ENCODE measurements at places on chromosomes 1 and 21. TPM values are rescaled to one million over a fixed set of nuclear protein-coding genes. Genes with fewer than 3 reads are reported as not detected.
A peak's percentile ranks its signal among the peaks of the same experiment; 100 is the strongest.

GRCh38 chr1:208207388-208208131, 36.6 kb downstream of the PLXNA2 start:
- H3K27me3 ChIP-seq: peaks cover 8% of the 10 kb centered on the region
- no peak overlapping the region for H3K27ac ChIP-seq
- no peaks in the 10 kb centered on the region for H3K4me1 ChIP-seq
- DNase-seq: no peak

DNA sequence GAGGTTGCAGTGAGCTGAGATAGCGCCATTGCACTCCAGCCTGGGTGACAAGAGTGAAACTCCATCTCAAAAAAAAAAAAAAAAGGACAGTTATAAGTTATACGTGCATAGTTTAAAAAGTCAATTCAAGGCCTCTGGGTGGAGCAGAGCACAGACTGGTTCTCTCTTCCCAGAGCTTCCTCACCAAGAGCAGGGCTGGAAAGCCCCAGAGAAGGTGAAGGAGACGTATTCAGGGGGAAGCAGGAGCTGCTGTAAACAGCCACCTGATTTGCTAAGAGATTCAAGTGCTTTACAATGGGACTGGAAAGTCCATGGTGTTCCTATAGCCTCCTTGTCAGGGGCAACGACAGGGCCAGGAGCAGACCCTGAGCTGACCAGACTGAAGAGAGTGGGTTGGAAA, 85.0 kb upstream of the LYST start:
- no peak overlapping the region for H3K4me3 ChIP-seq
- no peaks in the 10 kb centered on the region for H3K36me3 ChIP-seq

GRCh38 chr1:115112496-115113375, 23.4 kb upstream of the TSPAN2 start:
- H3K27ac ChIP-seq: no peak overlapping the region
- peaks cover 2% of the 10 kb centered on the region for H3K27me3 ChIP-seq
- H3K4me1 ChIP-seq: peaks cover 4% of the 10 kb centered on the region
- no peak overlapping the region for H3K4me3 ChIP-seq

GRCh38 chr1:95169548-95169947, 52.4 kb downstream of the TLCD4 start:
- H3K4me1 ChIP-seq: no peaks in the 10 kb centered on the region
- no peak overlapping the region for H3K27ac ChIP-seq
- no peaks in the 10 kb centered on the region for H3K36me3 ChIP-seq
- no peak for DNase-seq
- no peak overlapping the region for H3K4me3 ChIP-seq

DNA sequence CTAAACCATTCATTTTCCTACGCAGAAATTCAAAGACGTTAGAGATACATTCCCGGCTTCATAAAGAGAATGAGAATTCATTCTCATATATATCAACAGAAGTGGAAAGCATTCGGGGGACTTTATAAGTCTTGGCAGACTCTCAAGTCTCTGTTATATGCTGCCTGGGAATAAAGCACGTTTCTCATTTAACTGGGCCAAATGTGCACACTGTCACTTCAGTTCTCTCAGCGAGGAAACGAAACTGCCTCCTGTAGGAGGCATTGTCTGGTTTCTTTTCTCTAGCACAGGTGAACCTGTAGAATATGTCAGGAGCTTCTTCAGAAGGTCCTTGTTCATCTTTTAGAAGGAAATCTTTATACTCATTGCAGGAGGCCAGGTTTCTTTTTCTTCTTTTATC, 367.6 kb downstream of the PTBP2 start:
- H3K27ac ChIP-seq: no peak overlapping the region
- H3K36me3 ChIP-seq: no peaks in the 10 kb centered on the region
- no peaks in the 10 kb centered on the region for H3K27me3 ChIP-seq
- no peak for DNase-seq

DNA sequence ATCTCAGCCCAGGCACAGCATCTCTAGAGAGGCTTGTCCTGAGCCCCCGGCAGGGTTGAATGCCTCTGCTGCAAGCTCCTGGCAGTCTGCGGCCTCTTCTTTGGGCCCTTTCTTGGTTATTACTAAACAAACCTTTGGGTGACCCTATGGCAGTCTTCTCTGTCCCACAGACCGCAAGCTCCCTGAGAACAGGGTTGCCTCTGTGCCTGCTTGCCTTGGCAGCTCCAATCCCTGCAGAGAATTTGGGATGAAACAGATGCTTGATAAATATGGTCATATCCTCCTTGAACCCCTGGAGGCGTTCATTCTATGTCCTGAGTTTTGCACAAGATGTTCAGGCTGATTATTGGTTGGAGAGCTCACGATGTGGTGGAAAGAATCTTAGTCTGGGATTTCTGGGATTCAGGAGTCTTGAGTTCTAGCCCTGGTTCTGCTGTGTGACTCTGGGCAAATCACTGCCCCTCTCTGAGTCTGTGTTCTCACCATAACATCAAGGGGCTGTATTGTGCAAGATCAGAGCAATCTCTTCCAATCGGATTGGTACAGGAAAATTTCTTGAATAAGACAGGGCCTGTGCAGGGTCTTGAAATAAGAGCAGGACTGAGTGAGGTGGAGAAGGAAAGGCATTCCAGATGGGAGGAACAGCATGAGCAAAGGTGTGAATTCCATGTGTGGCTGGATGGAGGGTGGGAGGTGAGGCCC, 49.6 kb downstream of the EDN2 start:
- DNase-seq: no peak
- no peaks in the 10 kb centered on the region for H3K4me1 ChIP-seq
- H3K4me3 ChIP-seq: no peak overlapping the region

- no peak overlapping the region for H3K4me3 ChIP-seq
- peaks cover 41% of the 10 kb centered on the region for H3K27me3 ChIP-seq
- H3K4me1 ChIP-seq: peaks cover 28% of the 10 kb centered on the region
- no peak for DNase-seq
- H3K27ac ChIP-seq: no peak overlapping the region
- no peaks in the 10 kb centered on the region for H3K36me3 ChIP-seq
Measured at GRCh38 chr1:112712191-112712590, 2.9 kb downstream of the PPM1J start.

DNA sequence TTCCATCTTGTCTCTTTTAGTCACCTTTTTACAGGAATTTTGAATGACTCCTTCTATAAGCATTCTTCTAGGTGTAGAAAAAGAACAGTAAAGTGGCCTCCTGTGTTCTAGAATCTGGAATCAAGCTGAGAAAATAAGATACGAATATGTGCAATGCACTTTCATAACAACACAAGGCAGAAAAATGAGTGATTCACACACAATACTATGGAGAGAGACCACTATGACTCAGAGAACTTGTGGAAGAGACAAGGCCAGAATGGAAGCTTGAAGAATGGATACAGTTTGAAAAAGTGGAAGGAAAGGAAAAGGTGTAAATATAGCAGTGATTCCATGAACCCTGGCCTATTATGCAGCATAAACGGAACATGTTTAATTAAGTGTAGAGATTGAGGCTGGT, 57.1 kb upstream of the SAMSN1 start:
- no peak for DNase-seq
- H3K27me3 ChIP-seq: no peaks in the 10 kb centered on the region
- peaks cover 14% of the 10 kb centered on the region for H3K36me3 ChIP-seq
- peak overlapping the region; percentile 34 for H3K4me3 ChIP-seq

DNA sequence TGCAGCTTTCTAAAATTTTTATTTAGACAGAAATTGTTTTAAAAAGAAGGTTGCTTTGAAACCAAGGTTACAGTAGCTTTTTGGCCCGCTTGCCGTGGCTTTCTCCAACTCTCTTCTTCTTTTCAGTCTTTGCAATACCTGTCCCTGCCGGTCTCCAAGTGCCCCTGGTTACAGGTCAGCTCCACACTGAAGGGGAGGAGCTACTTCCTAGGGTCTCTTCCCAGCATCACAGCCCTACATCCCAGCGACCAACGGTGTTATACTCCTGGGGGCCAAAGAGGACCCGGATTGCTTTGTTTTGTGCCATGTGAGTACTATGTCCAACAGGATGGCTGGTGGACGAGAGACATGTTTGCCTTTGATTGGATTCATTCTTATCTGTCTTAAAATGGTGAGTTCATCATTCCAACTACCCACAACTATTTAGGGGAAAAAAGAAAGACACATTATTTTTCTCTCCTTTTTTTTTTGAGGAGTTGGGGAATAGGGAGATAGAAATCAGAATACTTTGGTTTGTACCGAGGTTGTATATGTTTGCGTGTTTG, at the start of gene FNDC7:
Gene FNDC7 (plus strand): TSS at position 303 of the 545 bp plus-strand sequence. CDS start 26 bp downstream, at position 329.
- H3K27ac ChIP-seq: no peak within 1 kb of the TSS
- no peak for DNase-seq
- peaks cover 23% of the 10 kb centered on the region for H3K27me3 ChIP-seq
- no peak within 1 kb of the TSS for H3K4me3 ChIP-seq
- H3K36me3 ChIP-seq: no peaks in the 10 kb centered on the region

GRCh38 chr1:34057347-34058130, 107.5 kb downstream of the CSMD2 start:
- no peaks in the 10 kb centered on the region for H3K36me3 ChIP-seq
- no peaks in the 10 kb centered on the region for H3K27me3 ChIP-seq
- H3K4me3 ChIP-seq: no peak overlapping the region
- no peak overlapping the region for H3K27ac ChIP-seq

GRCh38 chr1:56436912-56437417, 142.4 kb downstream of the PLPP3 start:
- no peaks in the 10 kb centered on the region for H3K27me3 ChIP-seq
- H3K4me1 ChIP-seq: no peaks in the 10 kb centered on the region
- DNase-seq: no peak
- no peak overlapping the region for H3K27ac ChIP-seq
- H3K36me3 ChIP-seq: no peaks in the 10 kb centered on the region
- H3K4me3 ChIP-seq: no peak overlapping the region

- no peaks in the 10 kb centered on the region for H3K4me1 ChIP-seq
- H3K36me3 ChIP-seq: no peaks in the 10 kb centered on the region
- peaks cover 2% of the 10 kb centered on the region for H3K27me3 ChIP-seq
Measured at GRCh38 chr21:25625036-25625435, 14.0 kb upstream of the JAM2 start.

MYOM3 gene
- total RNA-seq: not detected

AADACL4 gene
- not detected for total RNA-seq

DNA sequence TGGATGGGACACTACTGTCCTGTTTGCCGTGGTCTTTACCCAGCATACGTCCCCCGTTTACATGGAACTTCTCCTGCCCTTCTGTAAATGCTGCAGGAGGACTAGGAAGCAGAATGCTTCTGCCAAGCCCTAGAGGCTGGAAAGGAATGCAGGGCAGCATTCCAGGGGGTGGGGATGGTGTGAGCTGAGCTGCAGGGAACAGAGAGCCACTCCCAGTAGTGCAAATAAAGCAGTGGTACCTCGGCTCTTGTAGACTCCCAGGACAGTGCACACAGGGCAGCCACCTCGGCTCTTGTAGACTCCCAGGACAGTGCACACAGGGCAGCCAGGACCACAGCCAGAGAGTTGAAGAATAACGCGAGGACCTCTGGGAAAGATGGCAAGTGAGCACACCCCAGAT, 35.4 kb downstream of the PTPRU start:
- H3K27ac ChIP-seq: no peak overlapping the region
- DNase-seq: no peak
- H3K27me3 ChIP-seq: peaks cover 31% of the 10 kb centered on the region
- H3K36me3 ChIP-seq: no peaks in the 10 kb centered on the region

GRCh38 chr1:79549201-79549600, 542.7 kb upstream of the ADGRL4 start:
- no peaks in the 10 kb centered on the region for H3K4me1 ChIP-seq
- H3K27ac ChIP-seq: no peak overlapping the region
- H3K4me3 ChIP-seq: no peak overlapping the region
- DNase-seq: no peak

CFAP126 gene
- total RNA-seq: not detected

LAMC2 gene
- total RNA-seq: not detected

DNA sequence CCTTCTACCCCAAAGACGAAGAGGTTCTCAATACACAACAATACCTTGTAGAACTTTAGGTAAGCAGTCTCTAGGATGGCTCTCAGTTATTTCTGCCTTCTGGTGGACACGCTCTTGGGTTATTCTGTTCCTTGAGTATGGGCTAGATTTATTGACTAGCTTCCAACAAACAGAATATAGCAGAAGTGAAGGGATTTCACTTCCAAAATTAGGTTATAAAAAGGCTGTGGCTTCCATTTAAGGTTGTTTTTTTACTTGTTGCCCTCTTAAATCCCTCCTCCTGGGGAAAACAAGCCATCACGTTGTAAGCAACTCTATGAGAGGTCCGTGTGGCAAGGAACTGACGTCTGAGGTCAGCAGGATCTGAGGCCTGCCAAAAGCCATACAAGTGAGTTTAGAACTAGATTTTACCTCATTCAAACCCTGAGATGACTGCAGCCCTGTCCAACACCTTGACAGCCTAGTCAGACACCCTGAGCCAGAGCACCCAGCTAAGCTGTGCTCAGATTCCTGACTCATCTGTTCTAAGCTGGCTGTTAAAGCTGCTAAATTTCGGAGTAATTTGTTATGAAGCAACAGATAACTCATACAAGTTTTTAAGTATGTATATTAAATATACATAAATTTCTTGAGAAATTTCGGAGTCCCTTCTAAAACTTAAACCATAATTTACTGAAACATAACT, 12.7 kb downstream of the SSX2IP start:
- no peak for DNase-seq
- H3K36me3 ChIP-seq: peaks cover 10% of the 10 kb centered on the region
- H3K4me1 ChIP-seq: peaks cover 9% of the 10 kb centered on the region
- no peaks in the 10 kb centered on the region for H3K27me3 ChIP-seq
- no peak overlapping the region for H3K4me3 ChIP-seq

DNA sequence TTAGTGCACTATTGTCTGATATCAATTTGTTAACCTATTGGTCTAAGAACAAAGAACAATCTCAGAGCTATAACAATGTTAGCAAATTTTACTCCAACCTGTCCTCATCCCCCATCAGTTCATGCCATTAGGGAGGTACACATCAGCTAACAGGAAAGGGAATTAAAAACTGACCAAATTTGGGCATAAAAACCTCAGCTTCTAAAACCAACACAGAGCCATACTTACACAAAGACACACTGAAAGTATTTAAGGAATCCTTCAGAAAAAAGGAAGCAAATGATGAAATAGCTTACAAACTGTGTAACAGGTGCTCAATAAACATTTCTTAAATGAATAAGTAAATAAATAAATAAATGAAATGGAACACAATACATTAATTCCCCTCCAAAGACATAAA, 89.2 kb downstream of the TTLL7 start:
- H3K27me3 ChIP-seq: peaks cover 17% of the 10 kb centered on the region
- H3K4me1 ChIP-seq: no peaks in the 10 kb centered on the region
- H3K27ac ChIP-seq: no peak overlapping the region
- H3K4me3 ChIP-seq: no peak overlapping the region
- no peak for DNase-seq

SLC44A3 gene
- total RNA-seq: not detected

DNA sequence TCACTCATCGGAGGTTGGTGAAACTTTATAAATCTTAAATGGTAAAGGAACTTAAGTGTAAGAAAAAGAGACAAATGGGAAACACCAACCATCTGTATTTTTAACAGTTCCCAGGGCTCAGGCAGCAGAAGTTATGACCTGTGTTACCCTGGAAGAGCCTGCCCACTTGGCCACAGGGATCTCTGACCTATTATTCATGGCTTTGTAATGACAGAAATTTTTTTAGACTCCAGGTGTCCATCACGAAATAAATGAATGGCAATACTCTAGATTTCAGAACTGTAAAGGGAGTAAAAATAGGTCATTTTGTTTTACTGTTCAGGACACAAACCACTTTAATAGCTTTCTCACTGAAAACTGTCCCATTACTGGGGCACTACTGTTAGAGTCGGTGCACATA, 389.8 kb downstream of the VAV3 start:
- no peak for DNase-seq
- no peak overlapping the region for H3K27ac ChIP-seq
- H3K4me3 ChIP-seq: no peak overlapping the region
- H3K27me3 ChIP-seq: no peaks in the 10 kb centered on the region
- H3K4me1 ChIP-seq: no peaks in the 10 kb centered on the region

RGS5 gene
- 2.8 TPM for total RNA-seq

All from activated T-helper 2 cell treated with anti-CD3 and anti-CD28 coated beads, Interferon-gamma antibody, Interleukin-2, Interleukin-4, amounts not matched to agents 10 μg/mL and 5 μg/mL and 100 μg/mL, durations not matched to agents 14 hours and 24 hours and 36 hours (primary cell).